ENCODE measurements at places on chromosomes 6 and 20. TPM values are rescaled to one million over a fixed set of nuclear protein-coding genes. Genes with fewer than 3 reads are reported as not detected.

GRCh38 chr6:44050872-44051505 lies 76.3 kb downstream of the MRPL14 start:
- no peak for DNase-seq

Gene IMPG1
- not detected for total RNA-seq

DNA sequence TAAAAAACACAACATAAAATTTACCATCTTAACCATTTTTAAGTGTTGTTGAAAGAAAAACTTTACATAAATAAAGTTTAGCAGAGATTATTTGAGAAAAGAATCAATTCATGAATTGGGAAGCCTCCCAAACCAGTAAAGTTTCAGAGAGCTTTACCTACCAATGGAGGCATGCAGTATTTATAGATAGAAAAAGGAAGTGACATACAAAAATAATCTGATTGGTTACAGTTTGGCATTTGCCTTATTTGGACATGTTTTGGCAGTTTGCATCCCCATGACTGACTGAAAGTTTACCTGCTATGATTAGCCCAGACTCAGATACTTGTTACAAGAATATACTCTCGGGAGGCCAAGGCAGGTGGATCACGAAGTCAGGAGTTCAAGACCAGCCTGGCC lies 3.7 kb upstream of the CMTR1 start:
- DNase-seq = no peak

DNA sequence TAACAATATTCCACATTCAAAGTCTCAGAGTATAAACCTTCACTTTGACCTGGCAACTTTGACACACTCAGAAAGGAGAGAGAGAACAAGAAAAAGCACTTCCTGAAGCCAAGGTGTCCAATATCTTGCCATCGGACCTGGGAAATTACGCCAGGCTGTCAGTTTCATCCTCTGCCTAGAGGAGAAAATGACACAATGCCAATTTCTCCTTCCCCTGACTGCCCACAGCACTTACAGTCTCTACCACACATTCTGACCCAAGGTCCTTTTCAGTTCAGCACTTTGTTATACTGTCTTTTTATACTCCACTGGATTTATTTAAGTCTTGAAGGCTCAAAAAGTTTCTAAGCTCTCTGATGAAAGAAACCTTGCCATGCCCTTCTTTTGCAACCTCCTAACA lies 250.4 kb downstream of the GMPR start:
- DNase-seq = no peak

GRCh38 chr20:50097843-50098242 lies 15.1 kb downstream of the UBE2V1 start:
- DNase-seq = no peak

- DNase-seq = no peak
Observed at GRCh38 chr6:156689656-156690055, 87.5 kb upstream of the ARID1B start.

Gene ADGRF1
- total RNA-seq = not detected

DNA sequence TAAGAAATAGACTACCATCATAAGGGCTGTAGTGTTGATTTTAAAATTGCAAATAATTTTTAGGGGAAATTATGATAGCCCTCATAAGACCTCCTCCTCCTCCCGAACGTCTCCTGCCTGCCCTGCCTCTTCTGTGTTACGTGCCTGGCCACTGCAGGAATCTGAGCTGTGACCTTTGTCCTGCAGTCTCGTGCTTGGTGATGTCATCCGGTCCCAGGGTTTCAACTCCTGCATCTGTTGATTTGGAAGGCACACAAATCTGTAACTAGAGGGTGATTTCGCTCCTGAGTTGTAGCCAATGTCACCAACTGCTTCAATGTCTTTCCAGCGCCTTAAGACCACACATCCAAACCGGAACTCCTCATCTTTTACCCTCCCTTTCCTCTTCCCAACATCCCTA lies 163.2 kb downstream of the AIG1 start:
- no peak for DNase-seq

Gene TSPO2
- total RNA-seq = not detected

- no peak for DNase-seq
Observed at GRCh38 chr6:134936476-134936875, 13.4 kb downstream of the ALDH8A1 start.

Gene CLVS2
- total RNA-seq = 0.66 TPM

DNA sequence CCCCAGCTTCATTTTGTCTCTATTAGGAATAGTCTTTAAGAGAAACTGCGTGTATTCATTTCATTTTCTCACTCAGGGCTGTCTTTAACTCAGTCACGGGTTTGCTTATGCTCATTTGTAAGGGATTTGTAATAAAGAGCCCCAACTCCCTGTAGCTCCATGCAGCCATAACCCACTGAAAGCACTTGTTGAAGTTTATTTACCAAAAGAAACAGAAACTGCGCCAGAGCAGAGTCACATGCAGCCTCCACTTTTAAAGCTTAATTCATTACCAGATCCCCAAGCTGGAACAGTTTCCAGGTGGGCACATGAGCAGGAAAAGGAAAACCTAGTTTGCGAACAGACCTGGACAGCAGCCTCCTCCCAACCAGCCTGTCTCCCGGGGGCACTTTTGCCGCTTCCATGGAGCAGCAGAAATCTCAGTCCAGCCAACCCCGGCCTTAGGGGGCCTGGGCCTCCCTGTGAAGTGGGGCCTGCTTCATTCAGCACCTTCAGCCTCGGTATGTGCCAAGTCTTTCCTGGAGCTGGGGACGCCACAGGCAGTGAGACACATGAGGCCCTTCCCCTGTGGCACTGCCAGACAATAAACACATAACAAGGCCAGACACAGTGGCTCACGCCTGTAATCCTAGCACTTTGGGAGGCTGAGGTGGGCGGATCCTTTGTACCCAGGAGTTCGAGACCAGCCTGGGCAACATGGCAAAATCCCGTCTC lies 4.5 kb downstream of the BCAS4 start:
- DNase-seq = no peak

DNA sequence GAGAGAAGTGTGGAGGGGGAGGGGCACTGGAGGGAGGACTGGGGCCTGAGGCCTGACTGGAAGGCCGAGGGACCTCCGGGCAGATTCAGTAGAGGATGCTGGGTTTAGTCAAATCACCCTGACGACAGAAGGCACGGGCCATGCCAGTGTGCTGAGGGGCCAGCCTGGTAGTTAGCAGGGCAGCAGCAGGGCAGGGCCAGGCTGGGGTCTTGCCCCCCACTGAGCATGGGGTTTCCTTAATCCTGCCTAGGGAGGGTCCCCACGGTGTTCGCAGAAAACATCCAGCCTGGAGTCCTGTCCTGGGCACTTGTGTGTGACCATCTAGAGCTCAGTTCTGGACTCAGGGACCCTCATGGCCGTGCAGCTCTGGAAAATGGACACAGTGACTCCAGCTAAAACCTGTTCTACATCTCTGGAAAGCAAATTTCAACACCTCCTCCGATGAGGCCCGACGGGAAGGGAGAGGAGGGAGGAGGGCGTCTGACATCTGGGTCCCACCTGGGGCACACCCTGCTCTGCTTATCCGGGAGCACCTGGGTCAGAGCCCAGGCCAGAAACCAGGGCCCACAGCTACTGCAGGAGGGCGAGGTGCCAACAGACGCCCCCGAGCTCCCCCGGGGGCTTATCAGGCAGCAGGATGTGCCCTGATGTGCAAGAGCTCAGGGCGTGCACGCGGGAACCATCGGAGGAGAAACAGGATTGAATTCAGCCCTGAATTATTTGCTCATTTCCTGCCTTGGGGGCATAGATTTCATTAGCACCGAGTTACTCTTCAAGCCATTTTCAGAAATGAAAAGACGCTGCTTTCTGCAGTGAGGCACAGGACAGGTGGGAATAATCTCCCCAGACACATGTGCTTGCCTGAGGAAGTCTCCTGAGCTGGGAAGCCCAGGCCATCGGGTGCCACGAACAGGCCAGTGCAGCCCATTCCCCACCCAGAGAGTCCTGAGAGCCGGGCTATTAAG lies 78.0 kb upstream of the MPC1 start:
- no peak for DNase-seq

GRCh38 chr20:21103582-21104465 lies 2.3 kb downstream of the LINC00237 start:
- DNase-seq = peak; percentile 65

Gene UBE2J1
- 10.3 TPM for total RNA-seq

Gene CCNC
- total RNA-seq = 175 TPM

- DNase-seq = no peak
Observed at GRCh38 chr20:18543216-18543615, 24.0 kb upstream of the SMIM26 start.

GRCh38 chr6:163705923-163706322 lies 291.4 kb downstream of the QKI start:
- DNase-seq = no peak

GRCh38 chr20:34216382-34216742 lies 24.9 kb upstream of the ASIP start:
- DNase-seq = no peak

- DNase-seq = no peak
Observed at GRCh38 chr6:129236001-129236517, 353.1 kb downstream of the LAMA2 start.

DNA sequence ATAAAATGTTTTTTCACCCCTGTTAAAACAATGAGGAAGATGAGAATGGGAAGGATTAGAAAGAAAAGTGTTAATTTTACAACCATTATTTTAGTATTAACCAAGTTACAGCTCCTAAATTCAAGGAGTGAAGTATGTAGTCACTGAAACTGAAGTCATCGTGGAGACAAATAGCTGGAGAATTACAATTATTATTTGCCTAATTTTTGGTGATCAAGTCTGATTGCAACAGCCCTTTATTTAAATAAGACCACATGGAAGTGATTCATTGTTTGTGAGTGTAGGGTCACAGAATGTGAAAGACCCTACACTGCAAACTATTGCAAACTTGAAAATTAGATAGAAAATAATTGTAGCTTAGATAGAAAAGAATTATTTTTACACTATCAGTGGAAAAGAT lies 292.4 kb downstream of the CENPW start:
- DNase-seq = no peak

GRCh38 chr6:7004581-7005297 lies 103.0 kb upstream of the RREB1 start:
- DNase-seq = no peak

DNA sequence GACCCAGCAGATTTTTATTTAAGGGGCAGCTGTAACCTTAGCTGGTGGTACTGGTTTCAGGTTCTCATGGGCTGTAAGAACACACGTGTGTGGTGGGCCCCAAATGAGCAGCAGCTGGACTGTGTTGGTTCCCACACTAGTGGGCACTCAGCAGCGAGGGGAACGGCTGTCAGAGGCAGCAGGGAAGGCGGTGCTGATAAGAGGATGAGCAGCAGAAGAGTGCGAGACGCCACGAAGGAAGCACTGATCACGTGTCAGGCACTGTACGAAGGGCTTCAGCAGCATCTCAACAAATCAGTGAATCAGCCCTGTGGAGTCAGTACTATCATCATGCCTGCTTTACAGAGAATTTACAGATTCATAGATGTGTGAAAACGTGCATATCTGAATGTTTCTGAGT lies 41.0 kb upstream of the EMILIN3 start:
- DNase-seq = no peak

Gene ARMC2
- total RNA-seq = 2.7 TPM

Gene SLC24A3
- 3.0 TPM for total RNA-seq

DNA sequence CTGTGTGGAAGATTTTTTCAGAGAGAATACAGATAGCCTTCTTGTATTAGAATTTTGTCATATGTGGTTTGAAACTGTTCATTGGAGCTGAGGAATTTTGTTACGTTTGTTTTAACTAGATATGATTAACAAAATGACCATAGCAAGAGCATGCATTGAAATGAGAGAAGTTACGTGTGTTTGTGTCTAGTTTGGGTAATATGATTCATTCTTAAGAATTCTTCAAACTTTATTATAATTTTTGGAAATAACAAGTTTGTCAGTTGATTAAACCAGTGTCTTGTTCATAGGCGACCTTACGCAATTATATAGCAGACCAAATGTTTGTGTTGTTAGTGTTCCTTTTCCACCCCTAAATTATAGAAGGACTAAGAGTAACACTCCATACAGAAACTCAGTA lies 5.5 kb downstream of the GMNN start:
- DNase-seq = no peak

Gene DDO
- 0.10 TPM for total RNA-seq

Measured in GM23338 (cell line).